Femur (tissue), 1 donor: ENCODE measurements at places on chromosomes 7 and 10.

DNA sequence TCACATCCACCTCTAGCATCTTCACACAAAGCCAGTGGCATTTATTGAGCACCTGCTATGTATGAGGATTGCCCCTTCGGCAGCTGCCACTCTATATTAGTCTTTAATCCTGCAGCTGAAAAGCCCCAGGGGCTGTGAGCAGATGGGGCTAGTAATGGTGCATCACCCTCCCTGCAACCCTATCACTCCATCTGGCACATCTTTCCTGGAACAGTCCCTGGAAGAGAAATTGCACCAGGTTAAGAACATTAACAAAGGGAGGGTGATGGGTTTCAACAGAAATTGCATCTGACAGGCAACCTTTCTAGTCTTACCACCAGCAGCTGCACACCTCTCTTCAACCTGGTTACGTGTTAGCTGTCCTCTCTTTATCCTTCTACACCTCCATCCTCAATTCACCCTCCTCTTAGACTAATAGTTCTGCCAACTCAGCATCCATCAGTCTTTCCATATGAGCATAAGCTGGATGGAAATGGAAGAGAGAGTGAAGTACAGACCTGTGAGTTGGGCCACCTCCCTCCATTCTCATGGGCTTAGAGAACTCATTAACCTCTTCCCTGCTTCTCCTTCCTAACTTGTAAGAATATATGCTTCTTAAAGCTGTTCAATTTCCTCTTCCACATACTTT lies 168.6 kb upstream of the NEBL start:
- no peak for DNase-seq

DNA sequence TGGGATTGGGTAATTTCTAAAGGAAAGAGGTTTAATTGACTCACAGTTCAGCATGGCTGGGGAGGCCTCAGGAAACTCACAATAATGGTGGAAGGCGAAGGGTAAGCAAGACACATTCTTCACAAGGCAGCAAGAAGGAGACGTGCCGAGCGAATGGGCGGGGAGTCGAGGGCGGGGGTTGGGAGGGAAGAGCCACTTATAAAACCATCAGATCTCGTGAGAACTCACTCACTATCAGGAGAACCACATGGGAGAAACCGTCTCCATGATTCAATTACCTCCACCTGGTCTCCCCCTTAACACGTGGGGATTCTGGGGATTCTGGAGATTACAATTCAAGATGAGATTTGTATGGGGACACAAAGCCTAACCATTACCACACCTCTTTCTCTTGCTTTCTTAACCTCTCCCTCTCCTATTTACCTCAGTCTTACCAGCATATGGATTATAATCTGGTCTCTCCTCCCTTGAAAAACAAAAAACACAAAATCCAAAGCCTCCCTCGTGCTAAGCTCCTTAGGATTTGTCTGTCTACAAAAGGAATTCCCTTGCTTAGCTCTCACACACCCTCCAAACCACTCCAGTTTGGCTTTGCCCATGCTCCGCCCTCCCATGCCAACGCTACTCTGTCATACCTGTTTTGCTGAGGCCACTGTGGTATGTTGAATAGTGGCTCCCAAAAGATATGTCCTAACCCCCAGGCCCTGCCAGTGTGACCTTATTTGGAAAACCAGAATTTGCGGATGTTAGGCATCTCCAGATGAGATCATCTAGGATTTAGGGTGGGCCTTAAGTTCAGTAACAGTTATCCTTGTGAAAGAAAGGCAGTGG lies 19.6 kb upstream of the EFCAB10 start:
- no peak for DNase-seq

DNA sequence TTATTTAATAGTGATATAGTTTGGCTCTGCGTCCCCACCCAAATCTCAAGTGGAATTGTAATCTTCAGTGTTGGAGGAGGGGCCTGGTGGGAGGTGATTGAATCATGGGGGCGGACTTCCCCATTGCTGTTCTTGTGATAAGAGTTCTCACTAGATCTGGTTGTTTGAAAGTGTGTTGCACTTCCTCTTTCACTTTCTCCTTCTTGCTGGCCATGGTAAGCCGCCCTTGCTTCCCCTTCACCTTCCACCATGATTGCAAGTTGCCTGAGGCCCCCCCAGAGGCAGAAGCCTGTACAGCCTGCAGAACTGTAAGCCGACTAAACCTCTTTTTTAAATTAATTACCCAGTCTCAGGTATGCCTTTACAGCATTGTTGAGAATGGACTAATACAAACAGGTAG lies 101.4 kb downstream of the MTPAP start:
- DNase-seq = no peak

- DNase-seq = no peak
Measured at GRCh38 chr7:109582211-109582610, 1012.5 kb downstream of the DNAJB9 start.

GRCh38 chr7:124088590-124088989 lies 55.7 kb upstream of the TMEM229A start:
- DNase-seq = no peak

DNA sequence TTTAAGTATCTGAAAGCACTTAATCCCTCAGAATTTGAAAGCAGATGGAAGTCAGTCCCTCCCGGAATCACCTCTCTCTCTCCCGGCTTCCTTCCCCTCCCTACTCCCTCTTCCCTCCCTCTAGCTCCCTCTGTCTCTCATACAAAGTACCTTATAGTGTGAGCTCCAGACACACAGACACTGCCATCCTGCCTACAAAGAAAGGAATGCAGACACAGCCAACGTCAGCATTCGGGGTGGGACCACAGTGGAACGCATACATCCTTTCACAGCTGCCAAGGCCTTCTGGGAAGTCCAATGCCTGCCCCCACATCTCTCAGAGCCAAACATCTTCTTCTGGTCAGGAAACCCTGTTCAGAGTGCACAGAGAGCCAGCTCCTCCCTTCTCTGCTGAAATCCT lies 9.3 kb downstream of the NOD1 start:
- DNase-seq = peak; percentile 90
